ENCODE measurements at places on chromosomes 6 and 20.

GRCh38 chr6:35365594-35366203 is 23.3 kb downstream of the PPARD start:
- no peak for DNase-seq

DNA sequence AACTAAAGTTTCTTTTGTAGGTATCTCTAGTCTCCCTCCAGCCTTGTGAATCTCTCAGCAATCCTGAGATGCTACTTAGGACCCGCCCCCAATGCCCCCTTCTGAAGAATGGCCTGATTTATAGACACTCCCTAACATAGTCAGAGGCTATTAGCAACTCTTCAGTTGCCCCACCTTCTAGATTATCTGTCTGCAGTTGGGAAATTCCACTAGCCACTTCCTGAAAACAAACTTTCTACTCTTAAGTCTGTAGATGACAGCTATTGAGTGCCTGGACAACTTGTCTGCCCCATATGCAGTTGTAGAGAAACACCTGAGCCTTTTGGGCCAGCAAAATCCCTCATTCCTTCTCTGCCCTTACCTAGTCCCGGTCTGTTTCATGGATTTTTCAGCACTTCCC is 188.2 kb upstream of the PREP start:
- no peak for DNase-seq

DNA sequence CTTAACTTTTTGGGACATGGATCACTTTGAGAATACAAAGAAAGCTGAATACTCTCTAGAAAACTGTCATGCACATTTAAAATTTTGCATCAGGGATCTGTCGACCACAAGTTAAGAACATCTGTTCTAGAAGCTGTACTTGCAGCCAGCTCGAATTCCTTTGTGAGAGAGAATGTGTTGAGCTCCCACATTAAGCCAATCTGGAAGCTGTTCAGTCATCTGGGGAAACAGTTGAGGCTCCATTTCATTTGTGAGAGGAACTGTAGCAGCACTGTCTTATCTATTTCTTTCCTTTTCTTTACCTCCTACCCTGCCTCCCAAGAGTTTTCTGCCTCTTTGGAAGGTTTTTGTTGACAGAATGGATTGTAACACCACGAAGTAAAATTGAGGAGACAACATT is 50.8 kb downstream of the KAT14 start:
- DNase-seq, result no peak

- no peak for DNase-seq
Observed at GRCh38 chr20:38153401-38153800, 11.7 kb downstream of the TGM2 start.

GRCh38 chr6:167699141-167699931 is 127.4 kb upstream of the AFDN start:
- DNase-seq, result peak; percentile 54

DNA sequence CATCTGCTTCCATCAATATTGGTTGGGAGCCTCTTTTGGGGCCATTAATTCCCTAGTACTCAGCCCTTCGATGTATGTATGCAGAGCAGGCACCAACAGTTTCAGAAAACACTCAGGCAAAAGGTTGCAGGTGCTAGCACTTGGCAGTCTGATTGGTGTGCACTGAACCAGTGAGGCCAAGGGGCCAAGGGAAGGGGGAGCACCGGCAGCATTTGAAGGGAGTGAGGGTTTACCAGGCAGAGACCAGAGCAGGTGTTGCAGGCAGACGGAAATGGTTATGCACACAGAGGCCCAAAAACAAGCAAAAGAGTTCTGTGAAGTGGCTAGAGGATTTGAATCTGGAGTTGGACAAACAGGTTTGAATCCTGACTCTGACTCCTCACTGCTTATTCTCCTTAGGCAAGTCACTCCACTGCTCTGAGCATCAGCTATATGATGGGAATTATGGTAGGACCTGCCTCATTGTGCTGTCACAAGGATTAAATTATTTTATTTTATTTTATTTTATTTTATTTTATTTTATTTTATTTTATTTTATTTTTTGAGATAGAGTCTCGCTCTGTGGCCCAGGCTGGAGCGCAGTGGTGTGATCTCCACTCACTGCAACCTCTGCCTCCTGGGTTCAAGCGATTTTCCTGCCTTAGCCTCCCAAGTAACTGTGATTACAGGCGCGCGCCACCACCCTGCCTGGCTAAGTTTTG is 58.1 kb upstream of the SHLD1 start:
- no peak for DNase-seq

- DNase-seq, result no peak
Observed at GRCh38 chr6:87540539-87540938, 49.2 kb downstream of the RARS2 start.

DNA sequence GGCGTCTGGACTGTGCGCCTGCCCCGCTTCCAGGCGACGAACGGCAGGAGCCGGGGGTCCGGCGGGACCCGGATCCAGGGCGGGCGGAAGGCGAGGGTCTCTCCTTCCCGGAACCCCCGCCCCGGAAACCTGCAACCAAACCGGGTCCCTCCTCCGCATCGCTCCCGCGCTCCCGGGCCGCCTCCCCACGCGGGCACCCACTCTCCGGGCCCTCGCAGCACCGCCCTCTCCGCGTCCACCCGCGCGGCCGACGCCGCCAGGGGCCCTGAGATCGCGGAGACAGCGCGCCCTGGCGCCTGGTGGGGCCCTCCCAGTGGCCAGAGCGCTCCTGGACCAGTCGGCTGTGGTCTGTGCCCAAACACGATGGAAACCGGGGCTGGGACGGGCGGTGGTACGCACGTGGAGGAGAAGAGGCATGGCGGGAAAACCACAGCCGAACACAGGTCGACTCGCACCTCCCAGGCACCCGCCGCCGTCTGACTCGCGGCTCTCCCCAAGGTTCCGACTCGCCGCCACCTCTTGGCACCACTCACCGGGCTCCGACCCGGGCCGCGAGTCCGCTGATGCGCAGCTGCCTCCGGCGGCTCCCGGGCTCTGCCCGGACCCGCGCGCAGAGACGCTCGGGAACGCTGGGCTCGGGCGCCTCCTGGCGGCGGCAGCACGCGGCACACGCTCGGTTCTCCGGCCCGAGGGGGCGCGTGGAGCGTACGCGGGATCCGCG is 7.9 kb downstream of the NKX2-2 start:
- peak; percentile 51 for DNase-seq

GRCh38 chr20:34979366-34980153 is 23.9 kb downstream of the MYH7B start:
- no peak for DNase-seq

- no peak for DNase-seq
Observed at GRCh38 chr6:22149501-22150367, 147.1 kb downstream of the PRL start.

DNA sequence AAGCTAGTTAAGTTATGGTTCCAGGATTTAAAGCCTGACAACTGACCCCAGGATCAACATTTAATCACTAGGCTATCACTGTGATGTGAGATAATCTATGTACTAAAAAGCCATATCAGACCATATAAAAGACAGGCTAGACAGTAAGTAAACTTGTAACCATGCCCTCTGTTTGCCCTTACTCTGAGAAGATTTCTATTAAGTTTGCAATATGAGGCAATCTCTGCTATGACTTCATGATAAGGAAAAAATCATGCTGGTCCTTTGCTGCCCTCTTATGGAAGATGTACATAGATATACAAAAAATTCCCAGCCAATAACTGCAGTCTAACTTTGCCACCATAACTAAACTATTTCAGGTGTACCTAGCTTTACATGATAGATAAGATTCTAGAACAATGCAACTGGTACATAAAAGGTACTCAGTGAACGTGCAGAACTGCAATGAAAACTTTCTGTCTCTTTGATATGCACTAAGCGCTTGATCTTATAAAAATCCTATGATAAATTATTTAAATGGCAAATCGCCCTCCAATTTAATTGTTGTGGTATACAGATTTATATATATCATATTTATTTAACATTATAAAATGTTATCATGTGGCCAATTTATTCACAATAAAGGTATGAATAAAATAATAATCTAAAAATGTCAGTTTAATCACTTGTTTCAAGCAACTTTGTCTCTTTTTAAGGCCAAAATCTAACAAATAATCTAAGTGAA is 70.5 kb downstream of the FAM217A start:
- no peak for DNase-seq

DNA sequence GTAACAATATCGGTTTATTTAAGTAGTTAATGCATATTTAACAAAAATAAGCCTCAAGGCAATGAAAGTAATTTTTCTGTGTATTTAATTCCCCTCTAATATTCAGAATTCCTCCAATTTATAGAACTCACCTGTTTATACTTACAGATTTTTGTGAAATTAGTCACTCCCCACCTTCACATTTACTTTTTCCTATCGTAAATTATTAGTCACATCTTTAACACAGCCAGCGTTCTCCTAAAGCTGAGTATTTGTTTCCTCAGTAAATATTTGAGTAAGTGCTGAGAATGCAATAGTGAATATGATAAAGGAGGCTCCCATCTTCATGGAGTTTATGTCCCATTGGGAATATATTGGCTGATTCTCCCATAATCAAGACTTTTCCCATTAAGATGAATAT is 88.0 kb downstream of the SYCP2 start:
- no peak for DNase-seq

- DNase-seq, result no peak
Observed at GRCh38 chr20:32808438-32808837, 11.3 kb upstream of the MAPRE1 start.

DNA sequence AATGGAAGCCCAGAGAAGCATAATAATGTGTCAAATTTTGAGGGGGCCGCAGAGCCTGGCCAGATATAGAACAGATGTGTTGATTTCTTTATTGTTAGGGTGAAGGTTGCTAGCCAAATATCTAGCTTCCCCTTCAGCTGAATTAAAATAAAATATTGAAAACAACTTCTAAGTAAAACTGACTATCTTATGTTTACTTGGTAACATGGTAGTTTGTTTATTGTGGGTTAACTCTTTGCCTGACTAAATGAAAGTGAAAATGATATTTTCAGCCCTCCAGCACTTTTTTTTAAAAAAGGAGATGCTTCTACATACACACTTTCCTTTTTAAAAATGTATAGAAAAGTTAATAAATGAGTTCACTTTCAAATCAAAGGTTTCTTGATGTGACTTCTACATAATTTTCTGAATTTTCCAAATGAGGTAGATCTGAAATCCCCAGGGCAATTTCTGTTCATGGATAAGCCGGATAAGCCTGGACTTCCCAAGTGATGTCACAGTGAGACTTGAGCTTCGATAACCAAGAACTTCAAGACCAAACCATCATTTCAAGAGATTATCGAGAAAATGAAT is 172.1 kb upstream of the OLIG3 start:
- DNase-seq, result no peak

GRCh38 chr6:77034161-77034560 is 429.1 kb downstream of the HTR1B start:
- no peak for DNase-seq

- no peak for DNase-seq
Observed at GRCh38 chr6:884570-884969, 191.6 kb upstream of the EXOC2 start.

DNA sequence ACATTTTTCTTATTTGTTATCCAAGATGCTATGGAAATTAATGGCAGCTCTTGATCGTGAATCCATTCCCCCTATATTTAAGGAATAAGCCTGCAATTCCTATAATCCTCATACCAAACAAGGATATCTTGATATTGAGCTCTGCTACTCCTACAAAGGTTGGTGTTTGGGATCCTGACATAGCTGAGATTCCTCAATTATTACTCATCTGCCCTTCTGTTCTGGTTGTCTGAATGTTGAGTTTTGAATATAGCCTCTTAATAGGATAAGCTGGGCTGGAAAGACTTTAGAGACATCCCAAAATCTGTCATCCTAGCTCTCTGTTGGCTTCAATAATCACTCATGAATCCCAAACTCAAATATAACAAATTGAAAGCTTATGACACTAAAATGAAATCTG is 49.9 kb downstream of the CLIC5 start:
- DNase-seq, result no peak

DNA sequence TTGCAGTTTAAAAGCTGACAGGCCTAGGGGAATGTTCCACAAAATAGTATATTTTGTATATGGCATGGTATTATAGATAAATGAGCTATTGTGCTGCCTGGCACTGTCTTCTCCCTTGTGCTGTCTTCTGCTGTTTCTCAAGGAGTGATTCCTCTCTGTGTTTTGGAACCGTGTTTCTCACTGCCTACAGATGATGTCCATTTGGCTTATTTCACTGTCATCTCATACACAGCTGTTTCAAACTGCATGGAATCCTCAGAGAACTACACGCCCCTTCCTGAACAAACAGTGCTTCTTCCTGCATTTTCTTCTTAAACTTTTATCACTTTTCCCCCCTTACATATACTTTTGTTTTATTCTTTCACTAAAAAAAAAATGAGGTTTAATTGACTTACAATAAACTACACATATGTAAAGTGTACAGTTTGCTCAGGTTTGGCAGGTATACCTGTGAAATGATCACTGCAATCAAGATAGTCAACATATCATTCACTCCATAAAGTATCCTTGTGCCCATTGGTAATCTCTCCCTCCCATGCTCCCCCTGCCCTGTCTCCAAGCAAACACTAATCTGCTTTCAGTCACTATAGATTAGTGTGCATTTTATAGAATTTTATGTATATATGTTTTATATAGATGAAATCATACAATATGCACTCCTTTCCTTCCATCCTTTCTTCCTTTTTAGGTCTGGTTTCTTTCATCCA is 43.0 kb downstream of the CBFA2T2 start:
- DNase-seq, result no peak

Data from stimulated activated naive CD4-positive, alpha-beta T cell treated with Interleukin-2 at 50 U/mL for 16 hours (primary cell).